ENCODE measurements at places on chromosomes 7 and 10. TPM values are rescaled to one million over a fixed set of nuclear protein-coding genes. Genes with fewer than 3 reads are reported as not detected.

The ZNF789 gene
- 11.5 TPM for total RNA-seq

The SNCG gene
- not detected for total RNA-seq

The SPDYE1 gene
- total RNA-seq = not detected

DNA sequence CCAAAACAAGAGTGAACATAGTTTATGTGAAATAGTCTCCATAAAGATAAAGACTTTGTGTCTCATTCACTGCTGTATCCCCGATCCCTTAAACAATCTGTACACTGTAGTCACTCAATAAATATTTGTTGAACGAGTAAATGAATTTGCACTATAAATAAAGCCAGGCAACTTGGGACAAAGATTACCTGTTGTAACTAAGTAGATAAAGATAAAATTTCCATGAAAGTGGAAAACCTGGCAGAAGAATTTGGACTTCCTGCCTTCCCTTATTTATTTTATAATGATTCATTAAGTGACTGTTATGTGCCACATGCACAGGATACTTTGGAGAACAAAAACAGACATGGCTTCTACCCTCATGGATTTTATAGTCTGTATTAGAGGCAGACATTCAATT lies 277.7 kb upstream of the KAT6B start:
- no peak for DNase-seq

- no peak for DNase-seq
Observed at GRCh38 chr7:130384371-130384801, 4.1 kb downstream of the CPA1 start.

GRCh38 chr10:32577448-32577847 lies 131.5 kb downstream of the CCDC7 start:
- no peak for DNase-seq

DNA sequence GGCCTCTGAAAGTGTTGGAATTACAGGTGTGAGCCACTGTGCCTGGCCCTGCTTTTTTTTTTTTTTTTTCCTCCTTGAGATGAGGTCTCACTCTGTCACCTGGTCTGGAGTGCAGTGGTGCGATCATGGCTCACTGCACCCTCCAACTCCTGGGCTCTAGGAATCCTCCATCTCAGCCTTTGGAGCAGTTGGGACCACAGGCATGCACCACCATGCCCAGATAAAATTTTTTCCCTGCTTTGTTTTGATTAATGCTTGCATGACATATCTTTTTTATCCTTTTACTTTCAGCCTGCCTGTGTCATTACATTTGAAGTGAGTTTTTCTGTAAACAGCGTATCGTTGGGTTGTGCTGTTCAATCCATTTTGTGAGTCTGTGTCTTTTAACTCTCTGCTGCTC lies 97.0 kb downstream of the ANKRD61 start:
- no peak for DNase-seq
